Mesothelial cell of epicardium (in vitro differentiated cells): ENCODE measurements at places on chromosomes 6 and 20. TPM values are rescaled to one million over a fixed set of nuclear protein-coding genes. Genes with fewer than 3 reads are reported as not detected.

Gene EPPIN
- total RNA-seq, result not detected in 3 replicates

Gene PCIF1
- total RNA-seq, result 43.7 to 45.2 TPM (median 44.4 TPM) in 3 replicates

DNA sequence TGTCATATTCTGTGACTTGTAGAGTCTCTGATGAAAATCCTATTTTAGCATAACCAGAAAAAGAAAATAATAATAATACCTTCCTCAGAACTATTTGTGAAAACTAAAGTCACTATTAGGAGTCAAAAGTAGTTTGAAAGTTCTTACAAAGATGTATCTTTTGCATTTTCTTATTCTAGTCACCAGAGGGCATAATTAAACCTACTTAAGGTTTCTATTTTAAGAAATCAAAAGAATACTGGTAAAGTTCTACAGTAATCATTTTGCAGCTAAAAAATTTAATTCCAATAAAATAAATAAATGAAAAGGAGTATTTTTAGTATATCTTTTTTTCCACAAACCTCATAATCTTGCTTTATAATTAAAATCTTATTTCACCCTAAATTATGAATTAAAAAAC, 28.0 kb upstream of the MCM9 start:
- DNase-seq, result no peak

DNA sequence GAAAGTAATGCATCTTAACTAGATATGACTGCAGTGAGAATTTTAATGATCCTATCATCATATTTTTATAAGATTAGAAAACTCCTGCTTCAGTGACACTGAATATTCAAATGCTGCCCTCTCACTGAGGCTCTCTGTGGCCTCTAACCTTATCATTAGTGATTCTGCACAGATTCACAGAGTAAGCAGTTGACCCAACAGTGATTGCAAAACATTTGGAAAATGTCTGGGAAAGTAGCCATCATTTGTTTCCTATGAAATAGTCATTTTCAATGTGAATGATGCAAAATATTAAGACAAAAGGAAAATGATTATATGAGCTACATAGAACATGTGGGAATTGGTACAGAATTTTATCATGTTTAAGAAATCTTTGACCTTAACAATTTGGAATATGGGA, 210.3 kb downstream of the TBX18 start:
- DNase-seq, result no peak

- no peak for DNase-seq
Measured at GRCh38 chr6:292506-293192, 362 bp downstream of the DUSP22 start.

GRCh38 chr6:39642270-39642669, 82.9 kb downstream of the KIF6 start:
- DNase-seq, result no peak

- DNase-seq, result no peak
Measured at GRCh38 chr6:33707771-33708170, 3.7 kb downstream of the UQCC2 start.

DNA sequence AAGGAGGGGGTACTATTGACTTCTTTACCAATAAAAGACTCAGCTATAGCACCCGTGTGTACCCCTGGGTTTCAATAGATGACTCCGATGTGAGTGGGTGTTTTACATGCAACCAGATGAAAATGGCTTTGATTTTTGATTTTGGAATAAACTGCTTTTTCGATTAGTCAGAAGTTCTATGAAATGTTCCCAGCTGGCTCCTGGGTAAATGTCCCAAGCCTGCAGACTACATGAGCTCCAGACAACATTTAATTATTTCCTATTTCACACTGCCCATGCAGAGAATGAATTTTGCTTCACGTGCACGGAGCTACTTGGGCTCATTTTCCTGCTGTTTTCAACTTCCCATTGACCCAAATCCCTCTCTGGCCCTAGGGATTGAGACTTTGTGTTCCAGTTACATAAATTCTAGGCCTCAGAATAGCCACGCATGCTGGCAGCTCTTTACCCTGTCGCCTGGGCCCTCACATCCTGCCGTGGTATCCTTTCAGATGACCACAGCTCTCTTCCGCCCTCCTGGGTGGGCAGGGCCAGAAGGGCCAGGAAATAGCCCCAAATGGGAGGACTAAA, 59.7 kb downstream of the GPR6 start:
- DNase-seq, result no peak

GRCh38 chr6:5337573-5337972, 76.3 kb downstream of the FARS2 start:
- no peak for DNase-seq

- no peak for DNase-seq
Measured at GRCh38 chr6:139871803-139872510, 497.5 kb upstream of the CITED2 start.

DNA sequence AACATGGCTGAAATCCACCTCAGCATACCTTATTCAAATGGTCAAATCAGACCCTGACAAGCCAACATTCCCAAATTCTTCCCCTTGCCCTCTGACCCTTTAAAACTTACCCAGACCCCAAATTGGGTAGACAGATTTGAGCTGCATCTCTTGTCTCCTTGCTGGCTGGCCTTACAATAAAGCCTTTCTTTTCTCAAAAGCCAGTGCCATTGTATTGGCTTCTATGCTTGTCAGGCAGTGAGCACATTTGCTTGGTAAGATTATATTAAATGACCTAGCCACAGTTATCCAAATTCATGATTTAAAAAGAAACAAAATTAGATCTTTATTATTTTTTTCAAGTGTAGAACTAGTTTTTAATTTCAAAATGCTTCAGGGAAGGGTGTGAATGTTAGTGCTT, 67.8 kb upstream of the FAM83B start:
- DNase-seq, result no peak

DNA sequence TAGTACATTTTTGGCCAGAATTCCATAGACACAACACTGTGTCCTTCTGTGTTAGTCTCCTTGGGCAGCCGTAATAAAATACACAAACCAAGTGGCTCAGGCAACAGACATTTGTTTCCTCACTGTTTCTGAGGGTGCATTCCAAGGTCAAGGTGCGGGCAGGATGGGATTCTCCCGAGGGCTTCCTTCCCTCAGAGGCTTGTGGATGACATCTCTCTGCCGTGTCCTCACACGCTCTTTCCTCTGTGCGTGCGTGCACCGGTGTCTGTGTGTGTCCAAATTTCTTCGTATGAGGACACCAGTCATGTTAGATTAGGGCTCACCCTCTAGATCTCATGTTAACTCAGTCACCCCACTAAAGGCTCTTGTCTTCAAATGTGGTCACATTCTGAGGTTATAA, 30.6 kb downstream of the CDYL start:
- no peak for DNase-seq

- no peak for DNase-seq
Measured at GRCh38 chr6:169168302-169168630, 85.4 kb downstream of the THBS2 start.

GRCh38 chr20:11281240-11281639, 607.4 kb upstream of the JAG1 start:
- no peak for DNase-seq

GRCh38 chr20:31472395-31473330, 2.3 kb downstream of the DEFB124 start:
- no peak for DNase-seq
